IPS DF 19.7 (cell line): ENCODE measurements at places on chromosomes 7 and 10.

- no peak for DNase-seq
Observed at GRCh38 chr10:108409306-108409705, 1244.8 kb upstream of the SORCS1 start.

GRCh38 chr10:48725708-48726107 lies 41.0 kb downstream of the WDFY4 start:
- no peak for DNase-seq

DNA sequence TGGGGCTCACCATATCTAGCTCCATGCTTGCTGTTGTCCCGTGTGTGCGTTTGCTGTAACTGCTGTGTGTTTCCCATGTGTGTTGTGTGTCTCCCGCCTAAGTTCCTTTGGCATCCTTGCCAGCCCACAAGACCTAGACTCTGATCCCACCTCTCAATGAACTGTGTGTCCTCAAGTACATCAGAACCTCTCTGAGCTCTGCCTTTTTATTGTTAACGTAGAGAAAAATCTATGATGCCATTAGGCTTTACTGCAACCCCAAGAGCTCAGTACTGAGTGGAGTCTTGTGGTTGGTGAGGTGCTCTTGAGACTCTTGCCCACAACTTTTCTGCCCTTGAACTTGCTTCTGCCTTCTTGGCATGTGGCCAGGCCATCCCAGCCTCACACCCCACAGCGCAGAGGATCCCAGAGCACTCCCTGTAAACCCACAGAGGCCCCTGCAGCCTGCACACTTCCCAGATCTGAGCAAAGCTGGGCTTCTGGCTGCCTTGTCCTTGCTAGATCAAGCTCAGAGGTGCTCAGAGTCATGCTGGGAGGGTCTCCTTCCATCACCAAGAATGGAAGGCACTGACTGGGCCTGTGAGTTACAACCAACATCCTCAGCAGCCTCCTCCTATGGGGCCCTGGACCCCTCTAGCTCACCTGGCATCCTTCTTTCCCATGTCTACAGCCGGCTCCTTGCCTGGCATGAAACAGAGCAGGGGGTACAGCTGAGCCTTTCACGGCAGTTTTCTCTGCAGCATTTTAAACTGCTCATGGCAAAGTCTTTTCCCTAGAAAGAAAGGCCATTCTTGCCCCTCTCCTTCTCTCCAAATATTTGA lies 643.4 kb downstream of the ACTR3B start:
- DNase-seq = no peak

DNA sequence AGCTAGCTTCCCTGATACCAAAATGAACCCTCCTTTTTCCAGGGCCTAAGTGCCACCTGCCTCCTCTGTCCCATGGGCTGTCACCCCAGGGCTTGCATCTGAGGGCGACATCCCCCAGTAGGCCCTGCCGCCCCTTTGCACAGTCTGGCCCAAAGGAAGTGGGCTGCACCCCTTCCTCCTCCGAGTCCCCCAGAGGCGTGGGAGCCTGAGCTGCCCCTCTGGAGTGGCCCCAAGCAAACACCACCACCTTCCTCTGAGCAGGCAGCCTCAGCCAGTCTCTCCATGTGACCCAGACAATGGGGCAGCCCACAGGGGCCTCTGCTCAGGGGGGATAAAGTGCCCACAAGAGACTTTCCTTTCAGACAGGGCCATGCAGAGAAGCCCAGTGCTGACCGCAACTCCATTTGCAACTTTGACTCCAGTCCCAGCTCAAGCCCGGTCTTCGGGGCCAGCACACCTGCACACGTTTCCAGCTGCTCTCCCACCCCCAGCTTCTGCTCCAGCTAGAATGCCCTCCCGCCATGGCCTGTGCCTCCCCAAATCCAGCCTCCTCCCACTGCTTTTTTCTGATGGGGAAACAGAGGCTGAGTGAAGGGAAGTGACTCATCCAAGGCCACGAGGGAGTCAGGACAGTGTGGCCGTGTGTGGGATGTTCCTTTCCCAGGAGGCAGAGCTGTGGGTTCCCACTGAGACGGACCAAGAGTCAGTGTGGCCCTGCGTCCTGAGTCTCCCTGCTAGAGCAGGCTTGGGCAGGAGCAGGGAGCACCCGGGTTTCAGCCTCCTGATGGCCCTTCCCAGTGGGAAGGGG lies 111.9 kb downstream of the ZMIZ1 start:
- no peak for DNase-seq

- DNase-seq = no peak
Observed at GRCh38 chr7:42100156-42100508, 136.9 kb downstream of the GLI3 start.

DNA sequence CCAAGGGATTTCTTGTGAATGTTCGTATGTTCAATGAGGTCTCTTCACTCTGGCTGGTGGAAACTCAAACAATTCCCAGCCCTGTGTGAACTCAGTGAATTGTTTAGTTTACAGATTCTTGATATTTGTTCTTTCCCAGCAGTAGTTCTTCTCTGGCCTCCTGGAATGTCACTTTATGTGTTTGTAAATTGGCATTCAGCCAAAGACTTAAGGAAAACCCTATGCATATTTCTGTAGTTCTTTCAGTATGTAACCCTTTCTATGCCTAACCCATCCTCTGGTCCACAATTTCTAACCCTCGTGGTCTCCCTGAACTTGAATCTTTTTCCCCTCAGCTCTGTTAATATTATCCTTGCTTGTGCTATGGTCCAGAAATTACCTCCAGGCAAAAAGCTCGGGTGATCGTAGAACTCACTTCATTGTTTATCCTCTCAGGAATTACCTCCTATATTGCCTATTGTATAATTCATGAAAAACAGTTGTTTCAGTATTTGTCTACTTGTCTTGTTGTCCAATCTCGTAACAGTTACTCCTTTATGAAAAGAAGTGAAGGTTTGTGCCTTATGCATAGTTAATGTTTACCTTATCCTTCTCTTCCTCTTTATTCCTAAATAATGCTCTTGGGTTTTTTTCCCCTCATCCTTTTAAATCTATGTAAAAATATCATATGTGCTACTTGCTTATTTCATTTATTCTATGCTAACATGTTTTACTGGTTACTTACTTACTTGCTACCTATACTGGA lies 23.7 kb upstream of the AGR3 start:
- DNase-seq = peak; percentile 45

DNA sequence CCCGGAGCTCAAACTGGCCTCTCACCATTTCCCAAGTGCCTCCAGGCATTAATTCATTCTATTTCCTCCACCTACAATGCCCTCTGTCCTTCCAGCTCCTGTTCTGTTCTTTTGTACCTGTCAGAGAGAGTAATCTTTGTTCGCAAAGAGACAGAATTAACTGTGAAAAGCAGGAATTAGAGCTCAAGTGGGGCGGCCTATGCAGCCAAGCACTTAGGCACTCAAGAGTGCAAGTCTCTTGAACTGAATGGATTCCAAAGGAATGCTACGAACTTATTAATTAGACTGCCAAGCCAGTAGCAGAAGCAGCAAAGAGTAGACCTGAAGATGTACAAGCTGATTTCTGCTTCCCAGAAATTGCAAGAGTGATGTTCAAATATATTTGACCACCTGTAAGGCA lies 338.3 kb upstream of the AUTS2 start:
- no peak for DNase-seq

- no peak for DNase-seq
Observed at GRCh38 chr10:126070476-126071215, 174.3 kb downstream of the FANK1 start.

- DNase-seq = no peak
Observed at GRCh38 chr7:64878684-64879083, 24.4 kb upstream of the ZNF273 start.

DNA sequence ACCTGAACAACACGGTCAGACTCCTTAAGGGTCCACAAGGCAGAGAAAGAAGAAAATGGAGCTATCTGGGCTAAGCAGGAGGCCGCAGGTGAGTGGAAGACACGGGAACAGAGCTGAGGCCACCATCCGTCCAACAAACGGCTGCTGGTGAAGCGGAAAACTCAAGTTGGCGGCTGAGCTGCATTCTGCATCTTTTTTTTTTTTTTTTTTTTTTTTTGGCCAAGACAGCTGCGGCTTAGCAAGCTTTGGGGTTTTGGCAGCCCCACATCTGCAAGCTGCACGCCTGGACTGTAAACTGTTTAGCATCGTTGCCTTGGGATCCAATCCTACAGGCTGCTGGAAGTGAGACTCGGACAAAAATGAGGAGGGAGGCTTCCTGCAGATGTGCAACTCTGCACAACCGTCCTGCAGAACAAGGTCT lies 37.4 kb downstream of the RGS10 start:
- DNase-seq = no peak

GRCh38 chr10:89591111-89591795 lies 53.8 kb downstream of the PANK1 start:
- DNase-seq = no peak

- DNase-seq = no peak
Observed at GRCh38 chr7:138565451-138566114, 105.5 kb downstream of the TRIM24 start.

GRCh38 chr10:132847416-132847777 lies 61.5 kb upstream of the NKX6-2 start:
- DNase-seq = no peak

GRCh38 chr10:117503244-117504205 lies 39.0 kb upstream of the EMX2 start:
- no peak for DNase-seq

GRCh38 chr10:30227481-30227880 lies 121.6 kb downstream of the MTPAP start:
- DNase-seq = no peak

DNA sequence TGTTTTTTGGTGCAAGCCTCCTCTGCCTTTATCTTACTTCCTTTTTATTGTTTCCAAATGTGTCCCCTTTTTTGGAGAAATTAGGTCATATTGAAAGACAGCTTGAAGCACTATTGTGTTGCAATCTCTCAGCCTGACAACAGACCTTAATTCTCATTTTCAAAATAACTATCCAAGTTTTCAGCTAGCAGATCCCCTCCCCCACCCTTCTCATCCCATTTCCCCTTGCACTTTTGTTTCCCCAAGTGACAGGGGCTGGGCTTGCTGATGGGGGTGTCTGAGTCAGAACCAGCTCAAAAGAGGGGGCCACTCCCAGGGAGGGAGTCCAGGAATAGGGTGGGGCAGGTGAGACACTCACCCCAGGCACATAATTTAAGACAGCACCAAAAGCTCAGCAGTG lies 75.3 kb downstream of the MKI67 start:
- no peak for DNase-seq
